Stimulated activated CD8-positive, alpha-beta memory T cell treated with anti-CD3 and anti-CD28 coated beads, Interleukin-12 subunit alpha, Interleukin-12 subunit beta, amount 100 ng/mL, for 1 hour (primary cell): ENCODE measurements at places on chromosomes 2 and 18.

GRCh38 chr2:26561376-26561775, 79.8 kb downstream of the CIB4 start:
- DNase-seq = no peak

DNA sequence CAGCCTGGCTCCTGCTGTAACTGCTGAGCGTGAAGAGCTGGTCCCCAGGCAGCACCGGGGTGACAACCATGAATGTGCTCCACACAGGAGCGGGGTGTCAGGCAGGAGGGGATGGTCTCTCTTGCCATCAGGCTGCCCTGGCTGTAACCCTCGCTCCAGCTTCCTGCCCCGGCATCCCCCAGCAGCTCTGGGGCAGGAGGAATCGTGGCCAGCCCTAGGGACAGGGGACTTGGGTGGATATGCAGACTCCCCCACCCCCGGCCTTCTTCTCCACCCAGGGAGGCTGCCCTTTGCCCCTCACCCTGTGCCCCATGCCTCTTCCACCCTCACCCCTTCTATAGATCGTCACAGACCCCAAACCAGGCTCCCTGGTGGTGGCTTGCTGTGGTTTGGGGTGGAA, 69.4 kb upstream of the SMAD7 start:
- DNase-seq = no peak

GRCh38 chr2:97870396-97870843, 125.3 kb downstream of the TMEM131 start:
- peak; percentile 18 for DNase-seq

GRCh38 chr18:50286391-50287027, 983 bp downstream of the CXXC1 start:
- DNase-seq = no peak

DNA sequence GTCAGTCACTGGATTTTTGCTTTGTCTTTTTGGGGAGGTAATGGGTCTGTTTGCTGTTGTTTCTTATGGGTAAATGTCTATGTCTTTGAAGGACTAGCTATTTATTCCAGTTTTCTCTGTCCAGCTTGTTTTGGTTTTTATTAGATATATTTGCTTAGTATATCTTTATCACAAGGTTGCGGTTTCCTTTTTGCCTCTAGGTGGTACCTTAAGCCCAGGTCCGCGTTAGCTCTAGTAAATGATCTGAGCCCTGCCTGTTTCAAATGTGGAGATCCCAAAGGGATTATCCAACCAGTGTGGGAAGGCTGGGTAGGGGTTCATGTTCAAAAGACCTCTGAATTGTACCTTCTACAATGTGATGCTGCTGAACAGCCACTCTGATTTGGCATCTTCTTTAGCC, 114.5 kb downstream of the MYO3B start:
- DNase-seq = no peak

- DNase-seq = no peak
These were observed 33.4 kb upstream of the TUBA3E start for GRCh38 chr2:130231656-130232055.

- DNase-seq = no peak
These were observed 416.6 kb downstream of the RAD51AP2 start for GRCh38 chr2:17101596-17101995.

- DNase-seq = peak; percentile 3
These were observed 98.2 kb upstream of the HNMT start for GRCh38 chr2:137865954-137866540.

DNA sequence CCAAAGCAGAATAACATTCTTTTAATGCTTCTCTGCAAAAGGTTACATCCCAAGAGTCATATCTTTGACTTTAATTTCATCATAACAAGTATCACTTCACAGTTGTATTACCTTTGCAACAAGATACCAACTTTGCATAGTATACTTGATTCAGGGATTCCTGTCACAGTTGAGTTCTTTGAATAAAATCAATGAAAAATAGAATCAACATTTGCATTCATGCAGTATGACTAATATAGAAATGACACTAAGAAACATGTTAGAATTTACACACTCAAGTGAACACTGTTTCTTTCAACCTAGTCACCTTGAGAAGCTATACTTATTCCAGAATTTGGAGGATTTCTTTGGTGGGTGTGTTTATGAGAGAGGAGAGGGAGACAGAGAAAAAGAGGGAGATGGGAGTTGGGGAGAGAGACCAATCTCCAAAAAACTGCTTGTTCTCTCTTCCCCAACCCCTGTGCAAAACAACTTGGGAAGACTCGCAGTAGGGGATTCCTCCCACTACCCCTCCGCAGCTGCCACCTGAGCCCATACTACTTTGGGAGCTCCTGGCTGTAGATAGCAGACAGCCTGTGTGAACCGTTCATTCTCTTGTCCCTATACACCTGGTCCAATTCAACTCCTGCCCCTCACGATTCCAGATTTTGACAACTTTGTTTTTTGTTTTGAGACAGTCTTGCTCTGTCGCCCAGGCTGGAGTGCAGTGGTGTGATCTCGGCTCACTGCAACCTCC, 57.7 kb downstream of the PELI1 start:
- no peak for DNase-seq

DNA sequence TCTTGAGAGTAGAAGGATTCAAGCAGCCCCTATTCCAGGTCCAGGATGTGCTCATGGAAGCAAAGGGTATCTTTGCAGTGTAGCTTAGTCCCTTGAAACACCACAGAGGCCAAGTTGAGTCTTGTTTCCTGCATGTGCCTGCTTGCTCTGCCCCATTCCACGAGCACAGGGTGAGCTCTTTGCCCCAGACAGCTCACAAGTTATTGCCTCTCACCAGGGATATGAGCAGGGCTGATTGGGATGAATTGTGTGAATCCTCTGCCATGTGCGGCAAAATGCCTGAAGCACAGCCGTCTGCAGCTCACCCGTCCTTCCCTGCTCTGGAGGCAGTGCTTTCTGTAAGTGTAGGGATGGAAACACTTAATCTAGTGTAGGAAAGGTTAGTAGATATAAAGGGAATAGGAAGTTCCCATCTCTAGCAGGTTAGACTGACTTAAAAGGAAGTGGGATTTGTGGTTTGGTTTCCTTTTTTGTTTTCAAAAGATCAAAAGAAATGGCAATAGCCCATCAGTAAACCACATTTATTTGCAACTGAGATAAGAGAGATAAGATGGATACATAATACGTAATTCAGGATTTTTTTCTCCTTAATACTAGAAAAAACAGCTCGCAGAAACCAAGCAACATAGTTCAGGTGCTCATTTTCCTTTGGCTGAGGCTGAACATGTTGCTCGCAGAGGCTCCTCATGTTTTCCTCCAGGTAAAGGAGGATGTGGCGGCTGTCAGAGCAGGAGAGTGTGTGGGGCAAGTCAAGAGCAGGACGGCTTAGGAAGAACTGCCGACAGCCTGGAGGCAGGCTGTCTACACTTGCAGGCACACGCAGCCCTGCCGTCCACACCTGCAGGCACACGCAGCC, 41.4 kb downstream of the TMEM182 start:
- DNase-seq = no peak

GRCh38 chr18:22394428-22394827, 23.3 kb downstream of the CTAGE1 start:
- DNase-seq = no peak

GRCh38 chr2:166516712-166517303, 22.8 kb upstream of the SCN7A start:
- DNase-seq = no peak

DNA sequence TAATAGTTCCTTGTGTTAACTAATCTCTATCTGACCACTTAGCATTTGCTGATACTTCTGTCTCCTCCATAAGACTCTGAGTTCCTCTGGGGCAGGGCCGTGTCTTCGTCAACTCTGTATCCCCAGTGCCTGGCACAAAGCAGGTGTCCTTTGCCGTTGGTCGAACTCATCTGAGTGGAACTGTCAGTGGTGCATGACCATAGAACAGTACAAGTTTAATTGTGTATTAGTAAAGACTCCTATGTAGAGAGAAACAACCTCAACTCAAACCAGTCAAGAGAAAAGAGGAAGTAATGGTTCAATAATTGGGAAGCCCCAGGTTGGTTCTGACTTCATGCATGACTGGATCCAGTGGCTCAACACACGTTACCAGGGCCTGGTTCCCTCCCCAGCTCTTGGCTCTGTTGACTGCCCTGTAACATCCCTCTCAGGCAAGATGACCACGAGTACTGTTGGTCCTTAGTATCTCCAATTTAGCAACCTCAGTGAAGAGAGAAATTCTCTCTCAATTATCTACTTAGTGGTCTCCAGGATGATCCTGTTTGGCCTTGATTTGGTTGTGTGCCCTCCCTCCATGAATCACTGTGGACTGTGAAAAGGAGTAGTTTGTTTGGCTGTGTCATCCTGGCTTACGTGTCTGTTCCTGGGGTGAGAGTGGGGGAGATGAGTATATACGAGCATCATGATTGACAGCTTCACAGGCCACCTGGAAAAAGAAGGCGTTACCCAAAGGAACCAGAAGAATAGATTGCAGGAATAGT, 58.5 kb upstream of the MSH6 start:
- DNase-seq = no peak

DNA sequence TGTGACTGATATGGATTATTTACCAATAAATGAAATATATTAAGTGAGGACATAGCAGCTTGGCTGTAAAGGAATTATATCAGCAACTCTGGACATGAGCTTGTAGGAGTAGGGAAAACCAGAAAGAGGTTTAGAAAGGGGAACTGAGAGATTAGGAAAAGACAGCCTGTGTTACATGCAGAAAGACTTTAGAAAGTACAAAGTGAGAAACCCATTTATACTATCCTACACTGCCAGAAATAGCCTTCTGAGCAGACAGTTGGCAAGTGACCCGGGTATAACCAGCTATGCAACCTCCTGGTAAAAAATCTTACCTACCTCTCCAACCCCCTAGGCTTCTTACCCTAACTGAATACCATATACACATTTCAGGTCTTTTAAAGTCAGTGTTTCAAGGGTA, 134.1 kb downstream of the ANKRD44 start:
- DNase-seq = no peak

DNA sequence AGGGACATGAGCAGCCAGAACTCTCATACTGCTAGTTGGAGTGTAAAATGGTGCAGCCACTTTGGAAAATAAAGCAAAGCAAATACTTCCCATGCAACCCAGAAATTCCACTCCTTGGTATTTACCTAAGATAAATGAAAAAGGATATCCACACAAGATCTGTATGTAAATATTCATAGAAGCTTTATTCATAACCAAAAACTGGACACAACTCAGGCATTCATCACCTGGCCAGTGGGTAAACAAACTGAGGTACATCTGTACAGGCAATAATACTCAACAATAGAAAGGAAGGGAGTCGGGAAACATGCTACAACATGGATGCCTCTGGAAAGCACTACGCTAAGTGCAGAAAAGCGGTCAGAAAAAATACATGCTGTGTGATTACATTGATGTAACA, 2.5 kb upstream of the LOXHD1 start:
- no peak for DNase-seq

GRCh38 chr2:148244593-148245292, 223.9 kb downstream of the MBD5 start:
- no peak for DNase-seq

DNA sequence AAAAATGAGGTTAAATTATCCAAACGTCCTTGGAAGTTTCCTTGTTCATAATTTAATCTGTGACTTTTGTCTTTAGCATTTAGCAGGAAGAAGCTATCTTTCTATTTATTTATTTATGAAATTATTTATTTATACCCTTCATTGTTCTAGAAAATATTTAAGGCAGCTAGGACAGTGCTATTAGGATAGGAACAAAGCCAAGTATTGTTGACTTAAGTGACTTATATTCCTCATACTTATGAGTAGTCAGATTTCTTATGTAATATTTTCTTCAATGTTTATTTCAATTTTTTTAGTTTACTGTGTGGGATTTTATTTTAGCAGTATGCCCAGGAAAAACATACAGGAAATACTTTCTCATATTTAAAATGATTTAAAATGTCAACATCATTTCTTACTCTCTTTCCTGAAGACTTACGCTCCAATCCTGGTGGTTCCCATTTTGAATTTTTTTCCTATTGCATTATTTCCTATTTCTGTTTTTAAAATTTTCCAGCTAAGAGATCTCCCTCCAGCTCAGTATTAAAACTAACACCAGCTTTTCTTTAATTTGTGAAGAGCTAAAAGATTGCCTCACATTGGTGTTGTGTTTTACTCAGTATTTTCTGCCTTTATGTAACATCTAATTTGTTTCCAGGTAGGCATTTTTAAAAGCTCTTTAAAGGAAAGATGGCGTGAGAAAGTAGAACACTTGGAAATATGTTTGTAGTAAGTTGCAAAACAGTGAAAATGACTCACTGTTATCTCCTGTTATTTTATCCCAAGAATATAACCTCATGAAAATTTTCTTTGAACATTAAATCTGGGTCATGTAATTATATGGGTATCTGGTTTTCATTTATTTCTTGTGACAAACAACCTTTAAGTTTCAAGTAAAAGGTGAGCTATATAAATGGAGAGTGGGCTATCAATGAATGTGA, 32.2 kb downstream of the MAPRE2 start:
- no peak for DNase-seq

DNA sequence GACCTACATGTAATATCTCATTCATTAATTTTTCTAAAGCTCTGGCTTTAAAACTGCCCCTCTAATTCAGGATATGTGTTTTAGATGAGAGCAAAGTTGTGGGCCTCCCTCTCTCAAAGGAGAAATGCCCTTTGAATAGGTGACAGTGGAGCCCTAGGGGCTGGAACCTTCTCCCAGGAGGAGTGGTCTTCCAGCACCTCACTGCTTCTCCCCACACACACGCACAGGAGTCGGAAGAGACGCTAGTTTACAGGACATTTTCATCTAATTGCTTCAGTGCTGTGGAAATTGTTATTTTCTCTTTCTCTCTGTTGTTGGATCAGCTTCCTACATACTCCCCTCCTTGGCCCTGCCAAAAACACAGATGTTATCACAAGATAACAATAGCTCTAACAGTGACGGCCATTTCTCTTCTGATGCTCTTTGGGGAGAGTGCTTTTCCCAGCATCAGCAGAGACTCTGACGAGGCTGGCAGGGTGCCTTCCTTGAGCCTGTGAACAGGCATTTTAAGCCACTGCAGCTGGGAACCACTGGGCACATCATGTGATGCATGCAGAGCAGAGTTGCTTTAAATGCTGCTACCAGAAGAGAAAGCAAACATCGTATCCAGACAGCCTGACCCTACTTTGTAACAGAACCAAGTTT, 209.4 kb upstream of the SP5 start:
- DNase-seq = no peak

GRCh38 chr18:67243799-67244587, 272.5 kb downstream of the DSEL start:
- DNase-seq = no peak

DNA sequence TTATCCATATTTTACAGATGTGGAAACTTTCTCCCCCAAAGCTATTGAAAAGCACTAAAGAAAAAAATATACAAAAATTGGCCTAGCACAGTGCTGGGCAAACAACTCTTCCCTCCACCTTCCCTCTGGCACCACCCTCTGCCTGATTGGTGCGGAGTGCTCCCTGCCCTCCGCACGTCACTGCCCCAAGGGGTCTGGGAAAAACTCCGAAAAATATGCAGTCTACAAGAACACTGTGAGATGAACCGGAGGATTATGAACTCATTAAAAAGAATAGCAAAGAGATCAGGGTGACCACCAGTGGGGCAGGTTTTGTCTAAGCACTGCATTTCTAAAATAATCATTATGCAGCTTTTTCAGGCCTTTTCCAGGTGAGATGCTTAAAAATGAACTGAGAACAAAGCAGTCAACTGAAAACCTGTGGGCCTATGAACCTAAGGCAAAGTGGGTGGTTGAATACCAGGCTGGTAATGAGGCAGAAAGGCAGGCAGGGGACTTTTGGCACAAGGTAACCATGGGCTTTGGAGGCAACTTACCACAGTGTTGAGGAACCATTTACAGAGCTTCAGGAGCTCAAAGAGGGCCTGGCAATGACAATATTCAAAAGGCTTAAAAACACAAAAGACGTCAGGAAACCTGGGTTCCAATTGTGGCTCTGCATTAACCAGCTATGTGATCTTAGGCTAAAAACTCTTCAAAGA, 57.5 kb downstream of the AAK1 start:
- DNase-seq = no peak
